ENCODE measurements at places on chromosomes 3 and 15. TPM values are rescaled to one million over a fixed set of nuclear protein-coding genes. Genes with fewer than 3 reads are reported as not detected.

NOX5 gene
- not detected for total RNA-seq

MYRIP gene
- not detected for total RNA-seq

CDCP1 gene
- total RNA-seq = 3.2 TPM

RPN1 gene
- 194 TPM for total RNA-seq

HCLS1 gene
- 216 TPM for total RNA-seq

LYSMD2 gene
- total RNA-seq = 15.5 TPM

PIF1 gene
- total RNA-seq = 20.9 TPM

RTP1 gene
- not detected for total RNA-seq

PTH1R gene
- not detected for total RNA-seq

BCHE gene
- not detected for total RNA-seq
